ENCODE measurements at places on chromosomes 16 and 17.

- DNase-seq, result no peak
Observed at GRCh38 chr17:69654981-69655855, 240.7 kb downstream of the MAP2K6 start.

DNA sequence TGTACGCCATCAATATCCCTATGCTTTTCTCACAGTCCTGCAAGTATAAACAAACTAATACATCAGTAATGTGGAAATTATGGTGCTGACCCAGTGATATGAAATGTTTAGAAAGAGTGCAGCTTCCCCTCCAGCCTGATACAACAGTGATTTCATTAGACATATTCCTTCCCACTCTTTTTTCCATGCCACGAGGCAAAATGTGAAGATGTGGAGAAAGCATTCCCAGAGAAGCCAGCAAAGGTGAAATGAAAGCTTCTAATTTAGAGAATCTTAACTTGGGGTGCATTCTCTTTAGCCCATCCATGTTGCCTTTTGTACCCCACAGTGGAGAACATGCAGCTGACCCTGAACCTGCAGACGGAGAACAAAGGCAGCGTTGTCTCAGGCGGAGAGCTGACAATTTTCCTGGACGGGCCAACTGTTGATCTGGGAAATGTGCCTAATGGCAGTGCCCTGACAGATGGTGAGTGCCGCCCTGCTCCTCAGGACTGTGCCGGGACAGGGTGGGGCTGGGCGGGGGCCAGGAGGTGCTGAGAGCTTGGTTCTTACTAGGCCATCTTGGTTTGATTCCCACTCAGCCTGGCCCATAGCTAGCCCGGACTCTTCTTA is 77.8 kb downstream of the WWP2 start:
- no peak for DNase-seq

DNA sequence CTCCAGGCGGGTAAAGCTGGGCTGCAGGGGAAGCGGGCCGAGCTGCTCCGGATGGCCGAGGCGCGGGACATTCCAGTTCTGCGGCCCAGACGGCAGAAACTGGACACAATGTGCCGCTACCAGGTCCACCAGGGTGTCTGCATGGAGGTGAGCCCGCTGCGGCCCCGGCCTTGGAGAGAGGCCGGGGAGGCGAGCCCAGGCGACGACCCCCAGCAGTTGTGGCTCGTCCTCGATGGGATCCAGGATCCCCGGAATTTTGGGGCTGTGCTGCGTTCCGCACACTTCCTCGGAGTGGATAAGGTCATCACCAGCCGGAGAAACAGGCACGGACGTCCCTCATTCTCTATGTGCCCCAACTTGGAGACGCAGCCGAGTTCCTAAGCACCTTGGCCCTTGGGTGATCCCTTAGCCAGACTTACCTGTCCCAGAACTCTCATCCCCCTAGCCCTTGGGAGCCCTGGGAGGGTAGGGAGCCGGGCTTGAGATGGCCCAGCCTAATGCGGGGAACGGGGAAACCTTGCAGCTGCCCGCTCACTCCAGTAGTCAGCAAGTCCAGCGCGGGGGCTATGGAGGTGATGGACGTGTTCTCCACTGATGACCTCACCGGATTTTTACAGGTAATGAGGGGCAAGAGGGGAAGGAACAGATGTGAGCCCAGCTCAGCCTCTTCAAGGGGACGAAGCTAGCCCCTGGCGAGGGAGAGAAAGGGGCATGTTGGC is 806 bp downstream of the MRM1 start:
- DNase-seq, result peak; percentile 57

DNA sequence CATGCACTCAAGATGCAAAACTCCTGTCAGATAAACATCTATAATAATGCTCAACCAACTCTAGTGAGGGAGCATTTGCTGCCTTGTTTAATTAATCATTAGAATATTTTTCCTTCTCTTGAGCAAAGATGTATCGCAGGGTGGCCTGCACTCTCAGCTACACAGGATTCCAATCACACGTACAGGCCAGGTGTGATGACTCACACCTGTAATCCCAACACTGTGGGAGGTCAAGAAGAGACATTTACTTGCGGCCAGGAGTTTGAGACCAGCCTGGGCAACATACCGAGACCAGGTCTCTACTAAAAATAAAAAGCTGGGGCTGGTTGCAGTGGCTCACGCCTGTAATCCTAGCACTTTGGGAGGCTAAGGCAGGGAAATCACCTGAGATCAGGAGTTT is 49.1 kb downstream of the ARHGAP17 start:
- no peak for DNase-seq

DNA sequence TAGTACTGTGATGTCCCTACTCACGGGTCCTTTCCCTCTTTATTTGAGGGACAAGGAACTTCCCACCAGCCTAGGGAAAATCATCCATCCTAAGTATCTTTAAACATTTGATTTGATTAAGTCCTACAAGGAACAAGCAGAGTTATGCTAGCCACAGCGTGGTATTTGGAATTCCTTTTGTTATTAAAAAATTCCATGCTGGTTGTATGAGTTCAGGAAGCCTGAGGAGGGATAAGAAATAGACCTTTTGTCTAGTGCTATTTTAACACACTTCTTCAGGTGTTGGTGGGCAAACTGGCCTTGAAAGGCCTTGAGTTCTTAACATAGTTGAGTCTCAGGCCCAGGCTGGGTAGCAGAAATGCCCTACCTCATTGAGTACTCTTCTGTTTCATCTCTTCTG is 105.4 kb upstream of the TBX2 start:
- DNase-seq, result no peak

- no peak for DNase-seq
Observed at GRCh38 chr17:39462631-39463375, 1.5 kb downstream of the CDK12 start.

- no peak for DNase-seq
Observed at GRCh38 chr16:80526418-80527061, 14.3 kb upstream of the DYNLRB2 start.

DNA sequence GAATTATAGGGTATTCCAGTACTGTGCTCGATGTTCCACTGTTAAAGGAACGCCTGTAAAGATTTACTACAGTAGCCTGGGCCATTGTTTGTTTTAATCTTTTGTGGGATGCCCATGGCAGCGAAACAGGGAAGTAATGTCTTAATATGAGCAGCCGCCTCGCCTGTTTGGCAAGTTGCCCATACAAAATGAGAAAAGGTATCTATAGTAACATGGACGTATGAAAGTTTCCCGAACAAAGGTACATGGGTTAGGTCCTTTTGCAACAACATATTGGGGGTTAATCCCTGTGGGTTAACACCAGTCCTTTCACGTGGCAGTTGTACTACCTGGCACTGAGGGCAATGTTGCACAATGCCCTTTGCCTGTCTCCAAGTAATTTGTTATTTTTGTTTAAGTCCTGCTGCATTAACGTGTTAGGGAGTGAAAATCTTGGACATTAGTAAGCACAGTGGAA is 21.1 kb upstream of the TMC5 start:
- no peak for DNase-seq

- DNase-seq, result no peak
Observed at GRCh38 chr17:78572239-78573205, 4.7 kb downstream of the DNAH17 start.

DNA sequence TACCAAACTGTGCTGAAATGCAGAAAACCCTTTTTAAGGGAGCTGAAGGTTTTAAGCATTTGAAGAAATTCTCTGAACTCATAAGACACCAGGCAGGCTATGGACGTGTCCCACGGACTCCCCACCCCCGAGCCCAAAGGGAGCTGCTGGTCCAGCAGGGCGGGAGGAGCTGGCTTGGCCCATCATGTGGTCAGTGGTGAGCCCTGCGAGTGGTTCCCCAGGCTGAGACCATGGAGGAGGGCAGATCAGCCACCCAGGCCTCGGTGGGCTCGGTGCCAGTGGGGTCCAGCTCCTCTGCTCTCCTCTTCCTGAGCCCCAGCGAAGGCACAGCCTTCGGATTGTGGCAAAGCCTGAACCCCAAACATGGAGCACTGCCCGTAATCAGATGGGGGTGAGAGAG is 27.0 kb downstream of the LGALS3BP start:
- no peak for DNase-seq

- DNase-seq, result peak; percentile 61
Observed at GRCh38 chr16:58027916-58028455, 2.4 kb downstream of the MMP15 start.

DNA sequence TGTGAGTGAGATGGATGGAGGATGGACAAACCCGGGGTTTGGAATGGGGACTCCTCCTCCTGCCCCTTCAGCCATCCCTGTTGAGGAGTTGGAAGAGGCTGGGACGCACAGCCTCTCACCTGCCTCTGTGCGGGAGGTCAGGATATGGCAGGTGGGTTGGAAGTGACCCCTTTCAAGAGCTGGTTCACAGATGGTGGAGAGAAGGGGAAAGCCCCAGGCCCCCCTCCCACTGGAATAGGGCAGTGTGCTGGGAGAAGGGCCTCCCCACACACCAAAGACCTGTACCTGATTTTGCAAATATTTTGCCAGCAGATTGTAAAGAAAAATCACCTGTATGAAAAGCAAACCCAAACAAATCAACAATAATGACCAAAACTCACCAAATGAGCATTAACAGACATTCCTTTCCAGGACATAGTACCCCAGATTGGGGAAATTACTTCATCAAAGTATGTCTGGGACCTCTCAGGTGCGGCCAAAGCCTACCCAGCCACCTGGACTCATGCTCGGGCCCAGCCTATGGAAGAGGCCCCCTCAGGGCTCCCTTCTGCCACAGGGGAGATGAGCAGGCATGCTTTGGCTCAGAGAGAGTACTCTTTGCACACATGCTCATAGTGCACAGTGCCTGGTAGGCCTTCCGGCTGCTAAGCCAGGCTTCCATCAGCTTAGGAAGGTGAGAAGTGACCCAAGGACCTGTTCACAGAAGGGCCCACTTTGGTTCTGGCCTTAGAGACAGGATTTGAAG is 7.8 kb downstream of the SLC47A2 start:
- DNase-seq, result no peak

GRCh38 chr17:60392042-60392844 is at the start of gene USP32:
TSS of gene USP32 (minus strand) at chr17:60392133. CDS start at chr17:60391939, 194 bp downstream.
- peak; percentile 99 for DNase-seq

DNA sequence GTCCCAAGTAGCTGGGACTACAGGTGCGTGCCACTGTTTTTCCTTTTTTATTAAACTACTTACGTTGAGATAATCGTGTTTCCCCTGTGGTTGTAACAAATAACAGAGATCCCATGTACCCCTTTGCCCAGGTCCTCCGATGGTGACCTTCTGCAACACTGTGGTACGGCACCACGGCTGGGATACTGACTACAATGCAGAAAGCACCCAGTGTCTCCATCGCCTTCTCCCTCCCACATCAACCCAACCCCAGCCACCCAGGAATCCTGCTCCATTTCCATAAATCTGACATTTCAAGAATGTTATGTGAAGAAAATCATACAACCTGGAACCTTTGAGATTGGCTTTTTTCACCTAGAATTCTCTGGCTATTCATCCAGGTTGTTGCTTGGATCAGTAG is 22.1 kb downstream of the MPRIP start:
- peak; percentile 26 for DNase-seq

All from left forelimb (tissue), 1 donor.